Suppressor macrophage treated with lipopolysaccharide for 4 hours (primary cell): ENCODE measurements at places on chromosomes 13 and 19.
A peak's percentile ranks its signal among the peaks of the same experiment; 100 is the strongest.

GRCh38 chr13:94030415-94031119, 448.9 kb downstream of the DCT start:
- DNase-seq: no peak

DNA sequence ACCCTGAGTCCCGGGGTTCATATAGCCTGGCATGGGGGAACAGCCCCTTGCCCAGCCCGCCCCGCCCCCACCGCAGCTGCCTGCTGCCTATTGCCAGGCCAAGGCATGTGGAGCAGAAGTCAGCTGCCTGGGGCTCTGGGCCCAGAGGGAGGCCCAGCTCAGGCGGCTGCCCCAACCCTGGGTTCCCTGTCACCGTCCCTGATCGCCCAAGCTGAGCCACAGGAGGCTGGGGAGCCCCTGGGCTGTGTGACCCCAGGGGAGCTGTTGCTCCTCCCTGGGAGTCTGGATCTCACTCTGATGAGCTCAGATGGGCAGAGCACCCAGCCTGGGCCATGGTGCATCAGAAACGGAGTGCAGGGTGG, 1.4 kb downstream of the PLIN4 start:
- DNase-seq: no peak

DNA sequence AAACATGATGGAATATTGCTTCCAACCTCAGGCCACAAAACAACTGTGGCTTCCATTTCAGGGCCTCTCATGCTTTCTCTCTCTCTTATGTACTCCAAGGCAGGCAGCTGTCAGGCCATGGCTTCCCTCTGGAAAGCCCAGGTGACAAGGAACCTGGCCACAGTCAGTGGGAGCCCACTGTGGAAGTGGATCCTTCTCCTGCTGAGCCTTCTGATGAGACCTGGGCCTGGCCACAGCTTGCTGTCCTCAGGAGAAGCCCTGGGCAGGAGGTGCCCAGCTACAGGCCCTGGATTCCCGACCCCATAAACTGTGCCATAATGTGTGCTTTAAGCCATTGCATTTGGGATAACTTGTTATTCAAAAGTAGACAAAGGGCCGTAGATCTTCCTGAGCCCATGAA, 71.2 kb downstream of the SPACA7 start:
- no peak for DNase-seq

DNA sequence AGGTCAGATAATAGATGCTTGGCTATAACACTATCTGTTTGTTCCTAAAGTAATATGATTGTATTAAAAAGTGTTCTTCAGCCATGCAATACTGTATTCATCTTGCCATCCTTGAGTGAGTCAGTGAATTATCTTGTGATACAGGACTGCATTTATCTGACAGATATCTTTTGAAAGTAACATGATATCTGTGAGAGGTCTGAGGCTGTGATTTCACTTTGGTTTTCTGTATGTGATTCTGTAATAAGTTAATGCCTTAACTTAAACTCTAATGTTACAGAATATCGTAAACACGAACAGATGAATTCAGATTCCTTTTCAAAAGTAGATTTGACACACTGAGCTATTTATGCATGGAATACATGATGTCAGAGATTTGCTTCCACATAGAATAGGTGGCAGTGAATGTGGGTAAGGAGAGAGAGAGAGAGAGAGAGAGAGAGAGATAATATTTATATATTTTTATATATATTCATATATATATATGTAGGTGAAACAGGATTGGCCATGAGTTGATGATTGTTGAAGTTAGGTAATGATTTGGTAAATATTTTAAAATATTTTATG, 97.9 kb upstream of the RNF113B start:
- DNase-seq: no peak

DNA sequence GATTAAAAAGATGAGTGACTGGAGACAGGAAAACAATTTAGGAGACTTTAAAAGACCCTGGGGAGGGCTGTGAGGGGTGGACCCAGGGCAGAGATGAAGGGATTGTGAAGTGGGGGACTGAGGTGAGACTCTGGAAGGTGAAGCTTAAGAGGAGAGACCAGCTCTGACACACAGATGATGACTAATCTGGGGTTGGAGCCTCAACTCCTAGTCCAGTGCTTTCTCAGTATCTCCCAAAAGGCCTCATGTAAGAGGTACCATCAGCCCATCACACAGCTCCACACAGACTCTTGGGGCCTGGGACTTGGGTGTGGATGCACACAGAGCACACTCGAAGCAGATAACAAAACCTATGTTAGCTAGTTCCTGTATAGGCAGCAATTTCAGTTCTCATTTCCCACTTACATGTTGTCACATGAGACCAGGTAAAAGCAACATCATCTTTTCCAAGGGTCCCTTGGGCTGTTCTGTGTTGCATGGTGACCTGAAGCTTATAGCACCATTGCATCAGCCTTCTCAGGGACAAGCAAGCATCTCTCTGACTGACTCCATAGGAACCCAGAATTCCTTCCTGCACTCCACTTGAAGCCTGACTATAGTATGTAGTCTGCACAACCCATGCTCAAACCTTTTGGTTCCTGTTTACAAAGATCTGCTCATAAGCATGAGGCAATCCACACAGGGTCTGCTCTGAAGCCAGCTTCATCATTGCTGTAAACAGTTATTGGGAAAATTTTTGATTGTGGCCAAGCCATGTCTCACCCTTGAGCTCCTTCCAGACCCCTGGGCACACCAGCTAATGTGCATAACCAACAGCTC, 88.6 kb upstream of the MYCBP2 start:
- DNase-seq: no peak

- no peak for DNase-seq
Measured at GRCh38 chr19:2538096-2538757, 62.3 kb downstream of the GADD45B start.

DNA sequence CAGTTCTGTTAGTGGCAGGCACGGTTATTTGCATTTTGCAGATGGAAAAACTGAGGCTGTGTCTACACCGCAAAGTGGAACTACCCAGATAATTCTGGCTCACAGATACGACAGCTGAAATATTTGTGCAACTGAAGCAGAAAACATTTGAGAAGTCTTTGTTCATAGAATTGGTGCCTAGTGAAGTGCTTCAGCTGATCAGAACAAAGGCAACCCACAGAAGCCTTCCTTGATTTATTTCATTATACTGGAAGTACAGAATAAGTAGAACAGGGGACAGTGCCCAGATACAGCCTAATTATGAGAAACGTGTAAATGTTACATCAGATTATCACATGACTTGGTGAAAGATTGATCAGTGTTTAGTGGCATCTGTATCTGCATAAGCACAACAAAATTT, 73.4 kb upstream of the RAP2A start:
- no peak for DNase-seq

- DNase-seq: no peak
Measured at GRCh38 chr19:15639596-15639995, 1.1 kb upstream of the CYP4F3 start.

DNA sequence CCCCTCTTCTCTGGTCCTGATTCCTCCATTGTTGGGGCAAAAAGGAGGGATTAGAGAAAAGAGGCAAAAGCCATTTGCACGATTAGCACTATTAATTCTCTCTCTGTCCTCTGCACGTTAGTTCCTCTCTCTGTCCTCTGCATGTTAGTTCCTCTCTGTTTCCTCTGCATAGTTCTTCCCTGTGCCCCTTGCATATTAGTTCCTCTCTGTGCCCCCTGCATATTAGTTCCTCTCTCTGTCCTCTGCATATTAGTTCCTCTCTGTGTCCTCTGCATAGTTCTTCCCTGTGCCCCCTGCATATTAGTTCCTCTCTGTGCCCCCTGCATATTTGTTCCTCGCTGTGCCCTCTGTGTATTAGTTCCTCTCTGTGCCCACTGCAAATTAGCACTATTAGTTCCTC, 847.2 kb upstream of the GPC6 start:
- no peak for DNase-seq

DNA sequence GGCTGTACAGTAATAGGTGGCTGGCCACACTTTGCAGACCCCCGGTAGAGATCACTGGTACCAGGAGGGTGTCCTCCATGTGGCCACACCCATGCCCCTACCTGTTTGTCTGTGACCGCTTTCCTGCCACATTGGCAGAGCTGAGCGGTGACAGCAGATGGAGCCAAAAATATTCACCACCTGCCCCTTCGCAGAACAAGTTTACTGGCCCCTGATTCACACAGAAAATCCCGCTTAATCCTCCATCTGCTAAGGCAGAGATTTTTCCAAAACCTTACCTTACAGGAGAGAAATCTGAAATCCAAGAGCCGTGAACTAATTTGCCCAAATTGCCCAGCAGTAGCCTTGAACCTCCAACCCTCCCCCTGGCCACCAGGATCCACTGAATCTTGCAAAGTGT, 52.1 kb downstream of the MYO9B start:
- no peak for DNase-seq

DNA sequence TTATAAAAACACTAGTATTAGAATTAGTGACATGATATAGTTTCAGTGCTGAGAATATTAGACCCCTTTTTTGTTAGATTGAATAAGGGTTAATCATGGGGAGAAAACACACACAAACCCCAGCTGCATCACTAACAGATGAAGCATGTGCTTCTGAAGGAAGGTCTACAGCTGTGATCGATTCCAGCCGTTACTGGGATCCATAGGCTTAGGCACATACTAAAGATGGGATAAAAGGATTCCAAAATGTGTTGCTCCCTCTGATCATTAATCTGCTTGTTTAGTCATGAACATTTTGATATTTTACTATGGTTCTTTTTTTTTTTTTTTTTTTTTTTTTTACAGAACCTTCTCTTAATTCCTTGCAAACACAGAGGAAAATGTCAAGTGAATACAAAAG, 1591.3 kb downstream of the EFNB2 start:
- no peak for DNase-seq

DNA sequence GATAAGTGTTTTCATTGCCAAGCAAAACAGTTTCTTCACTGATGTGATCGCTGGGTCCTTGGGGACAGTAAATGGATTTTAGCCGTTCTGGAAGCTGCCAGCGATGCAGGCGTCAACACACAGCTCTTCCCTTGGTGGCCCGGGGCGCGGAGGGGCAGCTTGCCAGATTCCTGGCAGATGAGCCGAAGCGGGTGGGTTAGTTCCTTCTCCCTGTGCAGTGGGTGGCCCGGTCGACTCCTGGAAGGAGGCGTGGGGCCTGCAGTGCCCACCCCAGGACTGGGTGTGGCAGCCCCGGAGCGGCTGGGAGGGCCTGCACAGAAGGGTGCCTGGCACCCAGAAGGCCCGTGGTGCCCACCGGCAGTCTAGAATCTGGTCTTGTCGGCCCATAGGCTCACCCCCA, 69.0 kb downstream of the KDM4B start:
- DNase-seq: no peak

- DNase-seq: peak; percentile 98
Measured at GRCh38 chr19:2549701-2550191, 73.8 kb downstream of the GADD45B start.

DNA sequence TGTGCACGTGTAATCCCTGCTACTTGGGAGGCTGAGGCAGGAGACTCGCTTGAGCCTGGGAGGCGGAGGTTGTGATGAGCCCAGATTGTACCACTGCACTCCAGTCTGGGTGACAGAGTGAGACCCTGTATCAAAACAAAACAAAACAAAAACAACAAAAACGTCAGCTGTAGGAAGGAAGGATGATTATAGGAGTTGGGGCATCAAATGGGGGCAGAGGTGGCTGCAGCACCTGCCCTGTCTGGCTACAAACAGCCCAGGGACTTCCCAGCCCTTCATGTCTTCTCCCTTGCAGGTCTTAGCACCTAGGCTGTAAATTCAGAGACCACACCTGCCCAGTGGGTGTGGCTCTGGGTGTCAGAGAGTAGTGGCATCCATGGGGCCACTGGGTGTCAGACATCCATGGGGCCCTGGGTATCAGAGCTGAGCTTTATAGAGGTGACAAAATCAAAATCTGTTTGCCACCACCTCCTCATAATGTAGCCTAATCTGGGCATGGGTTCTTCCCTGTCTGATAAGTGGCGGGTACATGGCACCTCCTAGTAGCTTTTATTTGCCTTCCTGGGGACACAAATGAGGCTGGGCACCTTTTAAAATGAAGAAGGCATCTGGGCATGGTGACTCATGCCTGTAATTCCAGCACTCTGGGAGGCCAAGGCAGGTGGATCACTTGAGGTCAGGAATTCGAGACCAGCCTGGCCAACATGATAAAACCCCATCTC, 4.7 kb upstream of the B3GNT3 start:
- no peak for DNase-seq

DNA sequence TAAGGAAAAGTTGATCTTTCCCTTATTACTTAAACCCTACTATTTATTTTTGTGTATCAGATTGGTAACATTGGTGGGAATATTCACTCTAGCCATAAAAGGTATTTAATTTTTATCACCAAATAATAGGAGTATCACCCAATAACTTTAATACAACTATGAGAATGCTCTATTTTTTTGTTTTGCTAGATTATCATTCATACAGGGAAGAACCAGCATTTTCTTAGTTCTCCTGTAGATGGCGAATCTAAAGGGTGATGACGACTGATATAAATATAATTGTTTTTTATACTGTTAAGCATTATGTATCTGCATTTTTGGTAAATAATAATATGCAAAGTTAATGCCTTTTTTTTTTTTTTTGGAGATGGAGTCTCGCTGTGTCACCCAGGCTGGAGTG, 7.9 kb upstream of the FRY start:
- no peak for DNase-seq

GRCh38 chr19:18168673-18169381, 4.8 kb upstream of the IFI30 start:
- DNase-seq: no peak

DNA sequence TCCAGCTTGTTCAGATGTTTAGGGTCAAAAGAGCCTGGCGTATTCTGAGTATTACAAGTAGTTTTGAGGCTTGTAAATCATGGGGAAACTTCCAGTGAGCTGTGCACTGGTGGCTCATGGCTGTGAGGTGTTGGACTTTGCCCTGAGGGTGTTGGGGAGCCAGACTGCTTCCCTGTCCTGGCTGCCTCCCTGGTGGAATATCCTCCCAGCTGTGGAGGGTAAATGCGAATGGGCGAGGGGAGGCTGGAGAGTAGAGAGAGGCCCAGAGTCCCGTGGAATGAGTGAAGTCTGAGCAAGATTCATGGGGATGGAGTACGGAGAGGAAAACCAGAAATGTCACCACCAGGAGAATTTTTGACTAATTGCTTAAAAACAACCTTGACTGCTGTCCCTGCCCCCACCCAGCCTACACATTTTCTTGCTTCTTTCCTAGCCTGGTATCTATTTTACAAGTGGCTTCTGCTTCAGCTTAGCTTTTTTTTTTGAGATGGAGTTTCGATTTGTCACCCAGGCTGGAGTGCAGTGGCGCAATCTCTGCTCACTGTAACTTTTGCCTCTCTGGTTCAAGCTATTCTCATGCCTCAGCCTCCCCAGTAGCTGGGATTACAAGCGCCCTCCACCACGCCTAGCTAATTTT, 3.7 kb downstream of the SNRPA start:
- DNase-seq: peak; percentile 86

GRCh38 chr13:94620286-94620896, 18.7 kb downstream of the GPR180 start:
- DNase-seq: no peak
